ENCODE measurements at places on chromosomes 6 and 20.

DNA sequence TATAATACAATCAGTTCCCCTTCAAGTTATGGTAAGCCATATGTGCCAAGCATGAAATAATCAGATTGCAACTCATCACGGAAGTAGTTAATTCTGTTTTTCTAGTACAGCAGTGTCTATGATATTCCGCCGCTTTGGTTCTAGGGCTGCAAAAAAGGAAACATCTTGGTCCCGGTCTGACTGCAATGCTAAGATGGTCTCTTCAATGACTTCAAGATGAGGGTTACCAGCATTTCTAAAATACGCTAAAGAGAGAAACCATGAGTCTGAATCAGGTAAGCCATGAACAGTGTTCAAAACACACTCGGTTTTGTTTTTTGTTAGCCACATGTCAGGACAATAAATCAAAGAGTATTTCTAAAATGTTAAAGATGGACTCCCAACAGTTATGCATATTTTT, 3.2 kb upstream of the ANKRD60 start:
- no peak for DNase-seq

GRCh38 chr20:44154521-44155001, 32.4 kb downstream of the JPH2 start:
- DNase-seq, result no peak

- no peak for DNase-seq
These were observed 426.5 kb downstream of the UTRN start for GRCh38 chr6:144711661-144712060.

GRCh38 chr6:161407581-161407980, 133.7 kb upstream of the AGPAT4 start:
- DNase-seq, result no peak

DNA sequence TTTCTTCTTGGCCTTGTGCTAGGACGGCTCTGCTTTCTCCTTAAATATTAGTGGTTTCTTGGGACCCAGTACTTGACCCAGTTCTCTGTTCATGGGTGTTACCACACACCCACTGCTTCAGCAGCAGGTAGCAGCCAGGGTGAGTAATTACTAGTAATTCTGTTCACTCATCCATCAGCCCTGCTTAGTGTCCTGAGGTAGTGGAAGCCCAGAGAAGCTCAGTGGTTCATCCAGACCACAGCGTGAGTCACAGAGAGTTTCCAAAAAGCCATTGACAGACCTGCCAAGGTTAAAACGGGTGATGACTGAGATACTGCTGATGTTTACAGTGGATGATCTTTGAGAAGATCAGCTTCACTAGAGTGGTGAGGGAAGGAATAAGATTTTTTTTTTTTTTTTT, 51.7 kb upstream of the HINT3 start:
- peak; percentile 45 for DNase-seq

GRCh38 chr20:58294497-58295455, 14.7 kb upstream of the RAB22A start:
- DNase-seq, result no peak

- DNase-seq, result no peak
These were observed 56.4 kb upstream of the NKX2-4 start for GRCh38 chr20:21453690-21454089.

GRCh38 chr6:48505621-48506020, 394.6 kb upstream of the PTCHD4 start:
- DNase-seq, result no peak

DNA sequence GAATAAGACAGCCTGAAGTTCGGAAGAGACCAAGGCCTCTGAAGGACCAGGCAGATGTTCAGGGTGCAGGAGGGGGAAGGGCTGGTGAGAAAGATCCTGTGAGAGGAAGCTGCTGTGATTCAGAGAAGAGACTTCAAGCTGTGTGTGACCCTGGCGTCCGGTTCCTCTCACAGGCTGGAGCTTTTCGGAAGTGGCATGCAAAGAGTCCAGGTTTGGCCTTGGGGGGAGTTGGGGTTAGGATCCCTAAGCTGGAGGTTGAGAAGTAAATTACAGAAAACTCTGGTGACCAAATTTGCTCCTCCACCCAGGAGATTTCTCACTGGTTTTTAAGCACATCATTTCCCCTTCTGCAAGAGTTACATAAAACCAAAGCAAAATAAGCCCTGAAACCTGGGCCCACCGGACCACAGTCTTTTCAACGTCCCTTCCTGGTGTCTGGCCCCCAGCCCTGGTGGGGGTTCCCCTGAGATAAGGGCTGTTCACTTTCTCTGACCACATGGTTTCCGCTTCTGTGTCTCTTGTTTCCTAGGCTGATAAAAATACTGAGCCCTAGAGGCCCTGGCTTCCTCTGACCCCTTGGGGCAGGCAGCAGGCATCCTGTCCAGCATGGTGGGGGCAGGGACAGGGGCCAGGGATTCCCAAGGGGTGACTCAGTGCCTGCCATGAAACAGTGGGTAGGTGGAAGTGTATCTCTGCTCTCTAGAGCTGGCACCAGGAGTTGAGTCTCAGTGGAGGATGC, 12.0 kb upstream of the LTA start:
- no peak for DNase-seq

- peak; percentile 5 for DNase-seq
These were observed 42.8 kb downstream of the HLA-DPB1 start for GRCh38 chr6:33118525-33119123.

DNA sequence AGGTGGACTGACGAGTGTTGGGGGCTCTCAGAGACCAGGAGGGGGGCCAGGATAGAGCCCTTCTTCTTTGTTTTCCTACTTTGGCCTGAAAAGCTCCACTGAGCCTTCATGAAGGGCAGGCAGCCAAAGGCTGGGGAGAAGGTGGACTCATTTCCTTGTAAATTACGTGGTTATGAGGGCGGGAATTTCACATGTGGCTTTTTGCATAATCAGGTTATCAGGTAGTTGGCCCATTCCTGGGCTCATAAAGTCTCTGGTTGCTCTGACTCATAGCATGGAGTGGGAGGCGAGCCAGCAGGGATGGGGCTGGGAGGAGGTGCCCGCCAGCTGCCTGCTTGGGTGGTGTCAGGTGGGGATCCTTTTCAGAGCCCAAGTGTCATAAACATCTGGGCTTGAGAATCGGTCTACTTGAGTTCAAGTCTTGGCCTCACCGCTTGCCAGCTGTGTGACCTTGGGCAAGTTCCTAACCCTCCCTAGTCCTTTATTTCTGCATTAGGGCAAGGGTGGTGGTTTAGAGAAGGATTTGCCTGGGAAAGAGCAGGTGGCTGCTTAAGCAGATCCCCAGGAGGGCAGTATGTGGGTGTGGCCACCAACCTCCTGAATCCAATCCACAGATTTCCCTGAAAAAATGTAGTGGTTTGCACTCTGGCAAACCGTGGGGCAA, 26.5 kb upstream of the RNF24 start:
- DNase-seq, result peak; percentile 68

Measured in non-pigmented ciliary epithelial cell (primary cell).